ENCODE measurements at places on chromosomes 1 and 21. TPM values are rescaled to one million over a fixed set of nuclear protein-coding genes. Genes with fewer than 3 reads are reported as not detected.
A peak's percentile ranks its signal among the peaks of the same experiment; 100 is the strongest.

The RGS18 gene
- not detected for total RNA-seq

DNA sequence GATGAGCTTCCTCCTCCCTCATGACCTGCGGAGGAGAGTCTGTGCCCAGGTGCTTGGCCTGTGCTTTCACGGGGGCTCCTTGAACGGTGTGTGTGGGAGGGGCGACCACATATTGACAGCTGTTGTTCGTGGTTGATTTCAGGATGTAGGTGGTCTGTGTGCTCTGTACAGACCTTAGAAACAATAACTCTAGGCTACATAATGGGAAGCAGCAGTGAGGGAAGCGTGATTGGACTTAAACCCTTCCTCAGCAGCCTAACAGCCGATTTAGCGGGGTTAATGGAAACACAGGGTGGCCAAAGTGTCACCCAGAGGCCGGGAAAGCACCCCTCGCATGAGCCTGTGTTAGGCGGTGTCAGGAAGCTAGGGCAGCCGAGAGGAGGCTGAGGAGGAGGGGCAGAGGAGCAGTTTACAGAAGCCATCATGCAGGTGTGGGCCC lies 56.0 kb downstream of the TBCE start:
- DNase-seq = no peak

DNA sequence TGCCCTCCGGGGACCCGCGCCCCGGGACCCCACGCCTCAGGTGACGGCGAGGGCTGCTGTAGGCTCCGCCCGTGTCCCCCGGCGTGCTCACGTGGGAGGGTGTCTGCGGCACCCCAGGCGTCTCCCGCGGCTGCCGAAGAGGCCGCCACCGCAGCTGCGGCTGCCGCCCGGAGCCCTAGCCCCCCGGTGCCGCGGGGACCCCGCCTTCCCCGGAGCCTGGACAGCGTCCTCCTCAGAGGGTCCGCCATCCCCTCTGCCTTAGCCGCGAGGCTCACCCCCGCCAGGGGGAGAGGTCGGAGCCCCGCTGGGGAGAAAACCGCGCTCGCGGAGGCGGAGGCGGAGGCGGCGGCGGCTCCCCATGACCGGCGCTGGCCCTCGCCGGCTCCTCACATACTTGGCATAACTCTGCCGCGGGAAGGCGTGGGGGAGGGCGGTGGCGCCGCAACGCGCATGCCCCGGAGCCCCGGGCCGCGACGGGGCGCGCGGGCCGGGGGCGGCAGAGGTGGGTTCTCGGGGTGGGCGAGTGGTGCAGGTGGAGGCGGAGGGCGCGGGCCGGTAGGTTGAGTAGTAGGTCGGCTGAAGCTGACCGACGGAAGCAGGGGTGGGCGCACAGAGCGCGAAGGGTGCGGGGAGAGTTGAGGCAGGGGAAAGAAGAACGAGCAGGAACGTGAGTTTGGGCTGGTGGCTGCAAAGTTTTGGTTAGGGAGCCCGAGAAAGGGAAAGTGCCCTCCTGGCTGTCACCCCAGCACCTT lies 700 bp upstream of the SYDE2 start:
- DNase-seq = peak; percentile 40

DNA sequence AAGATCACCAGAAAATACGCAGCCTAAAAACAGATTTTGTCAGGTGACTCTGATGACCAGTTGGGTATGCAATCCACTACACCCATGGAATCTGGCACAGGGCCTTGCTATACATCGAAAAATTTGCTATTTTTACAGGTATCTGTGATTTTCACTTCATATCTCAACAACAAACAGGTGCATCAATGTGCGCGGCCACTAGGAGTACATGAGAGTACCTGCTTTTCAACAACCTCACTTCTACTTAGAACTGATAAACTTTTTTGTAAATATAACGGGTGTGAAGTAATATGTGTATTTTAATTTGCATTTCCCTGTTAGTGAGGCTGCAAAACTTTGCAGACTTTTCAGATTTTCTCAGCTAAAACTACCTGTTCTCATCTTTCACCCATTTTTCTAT lies 80.8 kb downstream of the SLC45A1 start:
- DNase-seq = no peak

GRCh38 chr1:38151399-38151798 lies 104.8 kb upstream of the POU3F1 start:
- no peak for DNase-seq

DNA sequence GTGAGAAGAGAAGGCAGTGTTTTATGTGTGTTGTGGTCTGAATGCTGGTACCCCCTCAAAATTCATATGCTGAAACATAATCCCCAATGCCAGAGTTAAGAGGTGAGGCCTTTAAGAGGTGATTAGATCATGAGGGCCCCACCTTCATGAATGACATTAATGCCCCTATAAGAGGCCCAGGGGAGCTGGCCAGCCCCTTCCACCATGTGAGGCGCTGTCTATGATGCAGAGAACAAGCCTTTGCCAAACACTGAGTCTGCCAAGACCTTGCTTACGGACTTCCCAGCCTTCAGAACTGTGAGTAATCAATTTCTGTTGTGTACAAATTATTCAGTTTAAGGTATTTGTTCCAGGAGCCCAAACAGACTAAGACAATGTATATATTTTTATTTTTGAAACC lies 20.2 kb downstream of the CAPZB start:
- no peak for DNase-seq

All from LHCN-M2 (cell line).